ENCODE measurements at places on chromosomes 12 and 14.
A peak's percentile ranks its signal among the peaks of the same experiment; 100 is the strongest.

DNA sequence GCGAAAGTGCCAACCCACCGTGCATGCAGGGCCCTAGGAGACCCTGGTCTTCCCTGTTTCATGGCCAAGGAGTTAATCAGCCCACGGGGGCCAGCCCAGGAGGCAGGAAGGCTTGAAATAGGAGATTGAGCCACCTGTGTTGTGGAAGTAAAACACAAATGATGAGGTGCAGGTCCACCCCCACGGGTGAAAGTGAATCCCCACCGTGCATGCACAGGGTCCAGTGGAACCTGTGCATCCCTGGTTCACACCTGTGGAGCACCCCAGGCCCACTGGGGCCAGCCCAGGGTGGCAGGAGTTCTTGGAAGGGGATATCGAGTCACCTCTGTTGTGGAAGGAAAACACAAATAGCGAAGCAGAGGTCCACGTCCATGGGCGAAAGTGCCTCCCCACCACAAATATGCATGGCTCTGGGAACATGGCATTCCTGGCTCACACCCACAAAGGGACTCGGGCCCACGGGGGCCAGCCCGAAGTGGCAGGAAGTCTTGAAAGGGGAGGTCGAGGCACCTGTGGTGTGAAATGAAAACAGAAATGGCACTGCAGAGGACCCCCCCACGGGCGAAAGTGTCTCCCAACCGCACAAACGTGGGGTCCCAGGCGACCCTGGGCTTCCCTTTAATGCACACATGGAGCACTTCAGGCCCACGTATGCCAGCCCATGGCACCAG is 381.5 kb downstream of the ALG10 start:
- no peak for DNase-seq

DNA sequence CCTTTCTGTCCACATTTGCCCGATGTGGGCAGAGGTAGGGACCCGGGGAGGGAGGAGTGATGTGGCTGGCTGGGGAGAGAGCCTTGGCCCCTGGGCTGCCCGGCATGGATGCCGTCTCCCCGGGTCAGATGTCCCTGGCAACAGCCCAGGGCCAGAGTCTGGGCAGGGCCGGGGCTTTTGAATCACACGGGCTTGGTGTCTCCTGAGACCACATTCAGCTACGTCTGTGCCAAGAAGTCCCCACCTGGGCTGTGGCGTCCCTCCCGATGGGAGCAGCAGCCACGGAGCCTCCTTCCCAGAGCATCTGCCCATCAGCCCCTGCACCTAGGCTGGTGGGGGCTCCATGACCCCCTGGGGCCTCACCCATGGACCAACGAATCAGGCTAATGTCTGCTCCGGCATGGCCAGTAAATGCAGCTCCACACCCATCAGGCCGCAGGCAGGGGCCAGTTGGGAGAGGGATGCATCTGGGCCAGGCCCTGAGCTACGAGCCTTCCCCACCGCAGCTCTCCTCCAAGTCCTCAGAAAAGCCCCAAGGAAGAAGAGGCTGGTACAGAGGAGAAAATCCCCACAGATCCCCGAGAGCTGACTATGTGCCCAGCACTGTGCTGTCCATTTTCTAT is 109.4 kb downstream of the RFLNA start:
- no peak for DNase-seq

DNA sequence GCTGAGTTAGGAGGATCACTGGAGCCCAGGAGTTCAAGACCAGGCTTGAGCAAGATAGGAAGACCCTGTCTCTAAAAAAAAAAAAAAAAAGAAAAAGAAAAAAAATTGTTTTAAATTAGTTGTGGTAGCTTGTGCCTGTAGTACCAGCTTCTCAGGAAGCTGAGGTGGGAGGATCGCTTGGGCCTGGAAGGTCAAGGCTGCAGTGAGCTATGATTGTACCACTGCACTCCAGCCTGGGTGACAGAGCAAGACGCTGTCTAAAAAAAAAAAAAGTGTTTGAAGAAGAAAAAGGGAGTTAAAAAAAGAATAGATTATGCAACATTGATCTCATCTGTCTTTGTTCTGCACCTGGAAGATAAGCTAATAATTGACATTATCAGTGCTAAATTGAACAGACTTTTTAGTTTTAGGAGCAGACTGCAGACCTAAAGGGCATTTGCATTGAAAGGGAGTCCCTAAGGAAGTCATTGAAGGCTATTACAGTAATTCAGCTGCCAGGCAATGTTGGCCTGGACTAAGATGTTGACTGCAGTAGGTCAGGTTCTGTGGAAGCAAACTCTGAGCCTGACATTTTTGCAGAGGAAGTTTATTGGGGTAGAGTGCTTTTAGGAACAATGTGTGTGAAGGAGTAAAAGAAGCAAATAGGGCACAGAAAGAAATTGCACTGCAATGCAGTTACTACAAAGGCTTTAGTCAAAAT is 215.8 kb downstream of the PCNX1 start:
- DNase-seq = no peak

- peak; percentile 68 for DNase-seq
Measured at GRCh38 chr12:47082796-47083621, 3.2 kb upstream of the AMIGO2 start.

DNA sequence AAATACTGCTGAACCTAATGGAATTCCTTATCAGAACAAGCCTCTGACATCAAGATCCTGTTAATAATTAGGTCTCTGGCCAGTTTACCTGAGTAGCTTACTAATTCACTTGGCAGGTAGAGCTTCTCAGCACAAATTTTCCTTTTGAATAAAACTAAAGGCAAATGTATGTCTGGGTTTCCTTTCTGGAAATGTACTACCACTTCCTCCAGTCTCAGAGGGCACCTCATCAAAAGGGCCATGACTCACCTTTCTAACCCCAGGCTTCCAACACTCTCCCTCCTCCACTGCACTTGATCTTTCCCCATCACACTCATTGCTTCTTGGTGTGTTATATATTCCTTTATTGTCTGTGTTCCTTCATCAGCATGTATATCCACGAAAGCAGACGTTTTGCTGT is 90.5 kb downstream of the SLC2A13 start:
- DNase-seq = no peak

GRCh38 chr14:32313844-32314376 is 15.2 kb upstream of the AKAP6 start:
- DNase-seq = no peak

- no peak for DNase-seq
Measured at GRCh38 chr12:26091822-26092221, 33.0 kb downstream of the BHLHE41 start.

DNA sequence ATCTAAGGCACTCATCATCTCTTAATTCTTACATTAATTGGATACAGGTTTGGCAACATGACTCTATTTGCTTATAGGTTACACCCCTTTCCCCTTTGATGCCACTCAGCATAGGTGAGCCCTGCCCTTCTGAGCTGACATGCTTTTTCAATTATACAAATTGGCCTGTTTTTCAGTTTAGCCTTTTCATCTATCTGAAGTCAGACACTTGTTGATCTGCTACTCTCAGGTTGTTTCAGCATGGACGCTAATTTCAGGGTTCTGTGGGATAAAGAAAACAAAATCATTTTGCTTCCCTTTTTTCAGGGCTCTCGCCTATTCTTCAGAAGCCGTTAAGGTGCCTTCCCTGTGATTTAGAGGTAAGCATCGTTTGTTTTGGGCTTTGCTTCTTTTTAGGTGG is 55.3 kb downstream of the DACT1 start:
- DNase-seq = no peak

GRCh38 chr14:93688820-93689219 is 99.5 kb downstream of the PRIMA1 start:
- no peak for DNase-seq

DNA sequence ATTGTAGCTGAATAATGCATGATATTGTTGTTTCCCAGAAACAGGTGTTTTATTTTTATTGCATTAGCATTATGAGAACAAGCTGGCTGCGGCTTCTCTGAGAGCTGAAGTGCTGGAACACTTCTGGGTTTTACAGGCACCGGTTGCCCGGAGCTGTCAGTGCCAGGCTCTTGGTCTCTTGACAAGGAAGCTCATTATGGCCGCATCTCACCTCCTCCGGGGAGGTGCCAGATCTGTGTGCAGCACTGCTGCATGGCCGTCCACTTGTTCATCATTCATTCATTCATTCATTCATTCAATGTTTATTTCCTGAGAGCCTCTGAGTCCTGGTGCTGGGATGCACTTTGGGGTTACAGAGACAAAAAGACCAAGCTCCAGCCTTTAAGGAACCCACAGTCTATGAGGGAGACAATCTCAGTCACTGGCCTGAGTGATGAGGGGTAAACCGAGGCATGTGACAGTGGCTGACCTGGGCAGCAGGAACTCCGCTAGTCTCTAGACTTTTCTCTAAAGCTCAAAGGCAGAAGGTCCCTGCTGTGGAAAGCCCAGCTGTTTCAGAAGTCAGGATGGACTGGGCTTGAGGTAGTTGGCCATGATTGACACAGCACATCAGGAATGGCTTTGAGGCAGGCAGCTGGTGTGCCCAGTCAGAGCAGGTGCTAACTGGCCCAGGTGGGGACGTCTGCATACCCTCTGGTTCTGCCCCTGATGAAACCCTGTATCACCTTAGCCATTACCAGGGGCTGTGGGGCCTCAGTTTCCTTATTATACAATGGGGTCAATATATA is 181.0 kb downstream of the ADGRD1 start:
- DNase-seq = no peak

Measured in fibroblast of skin of left quadriceps (primary cell).